ENCODE measurements at places on chromosomes 12 and 14.

GRCh38 chr12:107760207-107760808 is 629 bp downstream of the PRDM4 start:
- no peak for DNase-seq

DNA sequence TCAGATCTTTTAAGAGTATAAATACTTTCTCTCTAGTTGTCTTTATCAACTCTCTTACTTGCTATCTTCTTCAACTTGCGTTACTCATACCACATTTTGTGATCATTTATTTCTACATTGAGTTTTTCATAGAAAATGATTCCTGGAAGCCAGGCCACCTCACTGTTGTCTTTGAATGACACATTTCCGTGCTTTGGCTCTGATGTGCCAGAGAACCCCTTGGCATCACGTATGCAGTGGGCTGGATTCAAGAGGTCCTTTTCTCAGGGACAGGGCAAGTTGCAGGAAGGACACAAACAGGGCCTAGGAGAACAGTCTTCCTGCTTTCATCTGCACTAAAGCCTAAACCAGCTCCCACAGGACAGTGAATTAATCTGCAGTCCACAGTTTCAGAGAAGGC is 70.3 kb upstream of the PYGL start:
- DNase-seq, result no peak

DNA sequence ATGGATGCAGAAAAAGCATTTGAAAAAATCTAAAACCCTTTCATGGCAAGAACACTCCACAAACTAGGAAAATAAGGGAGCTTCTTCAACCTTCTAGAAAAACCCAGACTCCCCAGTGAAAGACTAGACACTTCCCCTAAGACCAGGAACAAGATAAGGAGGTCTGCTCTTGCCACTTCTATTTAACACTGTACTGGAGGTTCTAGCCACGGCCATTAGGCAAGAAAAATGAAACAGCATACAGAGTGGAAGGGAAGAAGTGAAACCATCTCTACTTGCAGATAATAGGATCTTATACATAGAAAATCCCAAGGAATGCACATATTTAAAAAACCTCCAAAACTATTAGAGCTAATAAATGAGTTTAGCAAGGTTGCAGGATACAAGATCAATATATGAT is 42.3 kb downstream of the CHGA start:
- no peak for DNase-seq

DNA sequence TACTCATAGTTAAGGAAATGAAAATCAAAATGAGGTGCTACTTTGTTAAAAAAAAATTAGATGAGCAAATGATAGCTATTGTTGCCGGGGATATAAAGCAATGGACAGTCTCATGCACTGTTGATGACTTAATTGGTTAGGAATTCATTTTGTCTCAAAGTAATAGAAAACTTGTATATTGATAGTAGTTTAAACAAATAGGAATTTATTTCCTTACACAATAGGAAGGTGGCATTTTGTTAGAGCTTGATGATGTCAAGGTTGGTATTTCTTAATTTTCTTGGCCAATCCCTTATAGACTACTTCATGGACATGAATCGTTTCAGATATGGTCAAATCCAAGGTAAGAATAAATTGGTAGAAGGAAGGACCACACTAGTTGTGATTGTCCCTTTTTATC is 7.8 kb downstream of the PRPF39 start:
- no peak for DNase-seq

DNA sequence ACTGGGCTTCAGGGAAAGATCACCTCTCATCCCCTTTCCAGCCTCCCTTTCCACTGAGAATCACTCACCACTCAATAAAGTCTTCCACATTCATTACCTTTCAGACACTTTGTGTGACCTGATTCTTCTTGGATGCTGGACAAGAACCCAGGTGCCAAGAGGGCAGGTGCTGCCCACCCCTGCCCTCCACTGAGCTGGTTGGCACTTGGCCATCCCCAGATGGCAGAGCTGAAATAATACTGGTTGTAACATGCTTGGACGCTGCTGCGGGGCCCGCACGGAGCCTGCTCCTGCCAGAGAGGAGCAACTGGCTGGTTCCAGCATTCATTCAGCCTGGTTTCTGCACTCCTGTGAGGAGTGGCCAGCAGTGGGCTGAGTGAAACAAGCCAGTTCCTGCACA is 386.7 kb upstream of the CCDC196 start:
- DNase-seq, result no peak

- no peak for DNase-seq
These were observed 2.4 kb upstream of the KCNC2 start for GRCh38 chr12:75212072-75212471.

Data from SK-N-MC (cell line).